ENCODE measurements at places on chromosomes 7 and 10. TPM values are rescaled to one million over a fixed set of nuclear protein-coding genes. Genes with fewer than 3 reads are reported as not detected.

Gene SMURF1
- total RNA-seq = 20.3 TPM

Gene PLEKHS1
- 0.03 TPM for total RNA-seq

Gene CCDC172
- total RNA-seq = not detected

Gene GBX1
- total RNA-seq = not detected

Gene CTNNA3
- 0.18 TPM for total RNA-seq

DNA sequence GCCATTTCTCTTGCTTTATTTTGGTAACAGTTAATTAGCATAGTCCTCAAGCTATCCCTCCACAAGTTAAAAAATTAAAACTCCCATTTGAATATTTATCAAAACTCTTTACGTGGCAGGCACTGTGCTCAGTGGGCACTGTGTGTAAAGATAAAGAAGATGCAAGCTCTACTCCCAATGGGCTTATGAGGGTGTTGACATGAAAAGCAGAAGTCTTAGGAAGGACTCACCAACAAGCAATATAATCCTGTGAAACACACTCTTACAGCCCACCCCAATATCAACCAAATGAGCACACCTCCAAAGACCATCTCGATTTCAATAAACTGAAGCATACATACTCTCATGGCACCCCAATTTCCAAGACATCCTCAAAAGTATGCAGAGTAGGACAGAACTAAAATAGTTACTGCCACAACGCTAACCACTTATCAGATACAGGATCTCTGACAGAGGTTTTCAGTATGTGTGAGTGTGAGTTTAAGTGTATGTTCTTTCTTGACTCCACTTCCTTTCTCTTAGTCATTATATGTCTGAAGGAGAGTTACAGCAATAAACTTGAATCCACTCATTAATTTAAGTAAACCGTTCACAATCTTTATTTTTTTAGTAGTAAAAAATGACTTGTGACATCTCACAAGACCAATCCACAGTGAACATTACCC, 120.0 kb downstream of the PDE1C start:
- peaks cover 4% of the 10 kb centered on the region for H3K4me1 ChIP-seq
- H3K4me3 ChIP-seq = no peak overlapping the region
- no peak overlapping the region for H3K27ac ChIP-seq
- no peak for DNase-seq
- H3K36me3 ChIP-seq = no peaks in the 10 kb centered on the region
- no peaks in the 10 kb centered on the region for H3K27me3 ChIP-seq

DNA sequence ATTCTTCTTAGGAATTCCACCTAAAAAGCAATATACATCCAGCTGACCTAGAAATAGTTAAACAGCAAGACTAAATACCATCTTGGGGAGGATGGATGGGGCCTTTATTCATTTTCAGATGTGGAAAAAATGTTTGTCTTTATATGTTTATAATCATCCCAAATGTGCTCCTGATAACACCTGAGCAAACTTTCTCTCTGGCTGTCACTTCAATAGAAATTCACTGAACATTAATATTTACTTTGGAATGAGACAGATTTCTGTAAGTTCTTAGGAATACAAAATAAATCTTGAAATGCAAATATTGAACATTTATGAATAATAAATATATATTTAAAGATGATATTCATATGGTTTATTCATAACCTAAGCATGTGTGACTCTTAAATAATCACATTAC, 185.4 kb downstream of the DGKB start:
- DNase-seq = no peak
- no peak overlapping the region for H3K27ac ChIP-seq
- H3K4me3 ChIP-seq = no peak overlapping the region
- H3K36me3 ChIP-seq = no peaks in the 10 kb centered on the region
- no peaks in the 10 kb centered on the region for H3K27me3 ChIP-seq

- H3K27ac ChIP-seq = no peak overlapping the region
- no peaks in the 10 kb centered on the region for H3K4me1 ChIP-seq
- no peaks in the 10 kb centered on the region for H3K27me3 ChIP-seq
- H3K36me3 ChIP-seq = no peaks in the 10 kb centered on the region
- no peak for DNase-seq
Observed at GRCh38 chr7:77284616-77285015, 85.0 kb upstream of the FGL2 start.

GRCh38 chr7:25310896-25311295, 82.6 kb upstream of the NPVF start:
- no peak overlapping the region for H3K27ac ChIP-seq
- no peaks in the 10 kb centered on the region for H3K36me3 ChIP-seq
- H3K4me3 ChIP-seq = no peak overlapping the region

DNA sequence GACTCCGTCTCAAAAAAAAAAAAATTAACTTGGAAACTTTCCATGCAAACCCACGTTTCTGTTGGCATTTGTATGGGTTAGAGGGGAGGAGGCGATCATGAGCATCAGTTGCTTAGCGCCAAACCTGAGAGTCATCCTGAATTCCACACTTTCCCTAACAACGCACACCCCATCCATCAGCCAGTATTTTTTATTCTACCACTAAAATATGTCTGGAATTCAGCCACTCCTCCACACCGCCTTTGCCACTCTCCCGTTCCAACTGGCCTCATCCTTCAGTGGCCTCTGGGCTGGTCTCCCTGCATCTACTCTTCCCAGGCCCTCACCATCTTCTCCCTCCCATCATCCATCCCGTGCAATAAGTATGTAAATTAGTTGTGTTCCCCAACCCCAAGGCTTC, 4.7 kb upstream of the LMBR1 start:
- H3K36me3 ChIP-seq = peaks cover 3% of the 10 kb centered on the region
- no peaks in the 10 kb centered on the region for H3K27me3 ChIP-seq
- H3K4me1 ChIP-seq = no peaks in the 10 kb centered on the region

DNA sequence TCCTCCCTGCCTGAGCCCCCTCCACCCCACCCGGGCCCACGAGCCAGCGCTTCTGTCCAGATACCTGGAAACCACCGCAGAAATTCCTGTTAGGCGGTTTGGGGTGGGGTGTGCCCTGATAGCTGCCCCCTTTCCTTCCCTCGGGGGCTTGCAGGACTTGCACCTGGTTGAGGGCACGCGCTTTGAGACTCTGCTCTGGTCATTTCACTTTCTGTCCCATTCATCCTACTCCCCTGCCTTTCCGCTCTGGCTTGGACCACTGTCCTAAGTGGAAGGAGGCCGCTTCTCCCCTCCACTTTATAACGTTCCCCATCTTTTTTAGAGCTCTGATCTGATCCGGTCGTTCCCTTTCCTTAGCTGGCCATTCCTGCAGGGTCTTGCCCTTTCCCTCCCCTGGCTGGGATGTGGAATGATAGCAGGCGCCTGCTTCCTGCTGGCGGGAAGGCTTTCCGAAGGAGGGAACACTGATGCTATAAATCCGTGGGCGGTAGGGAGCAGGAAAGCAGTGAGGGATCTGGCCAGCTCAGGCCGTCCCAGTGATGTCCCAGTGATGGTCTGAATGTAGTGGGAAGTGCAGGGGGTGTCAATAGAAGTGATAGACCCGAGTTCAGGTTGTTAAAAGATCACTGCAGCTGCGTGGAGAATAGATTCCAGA, 852 bp upstream of the PRKAR1B start:
- peaks cover 19% of the 10 kb centered on the region for H3K36me3 ChIP-seq
- no peak for DNase-seq
- no peak overlapping the region for H3K4me3 ChIP-seq
- H3K27ac ChIP-seq = no peak overlapping the region
- H3K4me1 ChIP-seq = peaks cover 13% of the 10 kb centered on the region
